ENCODE measurements at places on chromosomes 7 and 10.

GRCh38 chr7:100483090-100483721 lies 521 bp upstream of the NYAP1 start:
- H3K36me3 ChIP-seq = no peaks in the 10 kb centered on the region
- no peaks in the 10 kb centered on the region for H3K27me3 ChIP-seq
- peak; percentile 88 for DNase-seq
- H3K4me3 ChIP-seq = peak overlapping the region; percentile 92
- H3K4me1 ChIP-seq = peaks cover 21% of the 10 kb centered on the region

GRCh38 chr10:36577126-36577525 lies 548.3 kb upstream of the ANKRD30A start:
- no peaks in the 10 kb centered on the region for H3K27me3 ChIP-seq
- no peak overlapping the region for H3K4me3 ChIP-seq
- no peak for DNase-seq
- no peaks in the 10 kb centered on the region for H3K36me3 ChIP-seq

GRCh38 chr7:107907-108306 lies 84.5 kb upstream of the FAM20C start:
- DNase-seq = no peak
- H3K27ac ChIP-seq = no peak overlapping the region
- H3K36me3 ChIP-seq = no peaks in the 10 kb centered on the region
- H3K27me3 ChIP-seq = peaks cover 21% of the 10 kb centered on the region
- no peaks in the 10 kb centered on the region for H3K4me1 ChIP-seq

DNA sequence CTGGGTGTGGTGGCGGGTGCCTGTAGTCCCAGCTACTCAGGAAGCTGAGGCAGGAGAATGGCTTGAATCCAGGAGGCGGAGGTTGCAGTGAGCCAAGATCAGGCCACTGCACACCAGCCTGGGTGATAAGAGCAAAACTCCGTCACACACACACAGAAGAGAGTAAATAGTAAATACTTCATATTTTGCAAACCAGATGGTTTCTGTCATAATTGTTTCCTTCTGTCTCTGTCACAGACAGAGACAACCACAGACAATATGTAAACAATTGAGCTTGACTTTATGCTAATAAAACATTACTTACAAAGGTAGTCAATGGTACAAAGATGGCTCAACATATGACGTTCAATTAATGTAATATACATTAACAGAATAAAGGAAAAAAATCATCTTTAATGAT lies 83.7 kb downstream of the JMJD1C start:
- no peaks in the 10 kb centered on the region for H3K4me1 ChIP-seq
- H3K27ac ChIP-seq = no peak overlapping the region
- H3K36me3 ChIP-seq = peaks cover 15% of the 10 kb centered on the region
- no peaks in the 10 kb centered on the region for H3K27me3 ChIP-seq
- no peak for DNase-seq
- no peak overlapping the region for H3K4me3 ChIP-seq

GRCh38 chr10:19638182-19638895 lies 177.9 kb upstream of the PLXDC2 start:
- H3K27me3 ChIP-seq = no peaks in the 10 kb centered on the region
- no peak for DNase-seq
- H3K27ac ChIP-seq = peak overlapping the region; percentile 4
- H3K4me1 ChIP-seq = peaks cover 6% of the 10 kb centered on the region
- H3K36me3 ChIP-seq = no peaks in the 10 kb centered on the region
- H3K4me3 ChIP-seq = no peak overlapping the region

- H3K4me1 ChIP-seq = peaks cover 9% of the 10 kb centered on the region
- no peak for DNase-seq
- H3K4me3 ChIP-seq = no peak overlapping the region
- peaks cover 13% of the 10 kb centered on the region for H3K36me3 ChIP-seq
- no peak overlapping the region for H3K27ac ChIP-seq
These were observed 69.6 kb downstream of the SHOC2 start for GRCh38 chr10:110989016-110989415.

GRCh38 chr7:105589356-105590077 lies 8.2 kb upstream of the EFCAB10 start:
- DNase-seq = no peak
- H3K36me3 ChIP-seq = no peaks in the 10 kb centered on the region
- no peak overlapping the region for H3K27ac ChIP-seq
- peaks cover 13% of the 10 kb centered on the region for H3K4me1 ChIP-seq
- no peak overlapping the region for H3K4me3 ChIP-seq

- peaks cover 32% of the 10 kb centered on the region for H3K4me1 ChIP-seq
- no peak for DNase-seq
- peaks cover 4% of the 10 kb centered on the region for H3K36me3 ChIP-seq
- H3K27ac ChIP-seq = peak overlapping the region; percentile 97
These were observed 18.0 kb downstream of the MXI1 start for GRCh38 chr10:110225441-110225755.

GRCh38 chr7:127598318-127598717 lies 4.8 kb downstream of the FSCN3 start:
- DNase-seq = no peak
- H3K27me3 ChIP-seq = peaks cover 20% of the 10 kb centered on the region
- H3K4me3 ChIP-seq = no peak overlapping the region

DNA sequence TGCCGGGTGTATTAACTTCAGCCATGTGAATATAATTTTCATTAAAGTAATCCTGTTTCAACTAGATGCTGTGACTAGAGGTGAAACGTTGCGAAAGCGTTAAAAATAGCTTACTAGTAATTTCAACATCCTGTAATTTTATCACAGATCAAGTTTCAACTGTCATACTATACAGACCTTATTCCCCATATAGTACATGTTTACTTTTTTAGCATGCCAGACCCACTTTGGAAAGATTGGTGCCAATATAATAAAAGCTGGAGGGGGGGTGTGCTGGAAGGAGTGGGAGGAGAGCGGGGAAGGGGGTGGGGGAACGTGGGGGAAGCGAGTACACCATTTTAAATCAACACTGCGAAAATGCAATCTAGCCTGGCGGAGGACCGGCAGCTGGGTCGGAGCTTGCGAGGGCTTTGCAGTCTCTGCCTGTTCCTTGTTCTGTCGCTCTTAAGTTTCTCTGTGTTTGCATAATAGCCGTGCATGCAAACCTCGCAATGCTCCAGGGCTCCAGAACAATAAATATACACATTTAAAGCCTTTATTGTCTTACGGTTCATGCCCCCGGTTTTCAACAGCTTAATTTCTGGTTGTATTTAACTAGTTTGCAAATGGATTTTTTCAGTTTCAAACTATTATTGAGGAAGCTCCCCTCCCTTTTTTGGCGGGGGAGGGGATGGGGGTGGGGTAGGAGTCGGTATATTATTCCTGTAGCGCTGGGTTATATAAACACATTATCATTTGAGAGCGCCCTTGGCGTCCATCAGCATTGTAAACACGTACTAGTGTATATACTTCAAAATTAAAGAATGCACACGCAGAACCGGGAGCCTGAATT lies 1.3 kb upstream of the ARID5B start:
- H3K4me1 ChIP-seq = peaks cover 47% of the 10 kb centered on the region
- peak overlapping the region; percentile 99 for H3K27ac ChIP-seq
- no peaks in the 10 kb centered on the region for H3K27me3 ChIP-seq
- H3K36me3 ChIP-seq = peaks cover 3% of the 10 kb centered on the region
- DNase-seq = no peak

DNA sequence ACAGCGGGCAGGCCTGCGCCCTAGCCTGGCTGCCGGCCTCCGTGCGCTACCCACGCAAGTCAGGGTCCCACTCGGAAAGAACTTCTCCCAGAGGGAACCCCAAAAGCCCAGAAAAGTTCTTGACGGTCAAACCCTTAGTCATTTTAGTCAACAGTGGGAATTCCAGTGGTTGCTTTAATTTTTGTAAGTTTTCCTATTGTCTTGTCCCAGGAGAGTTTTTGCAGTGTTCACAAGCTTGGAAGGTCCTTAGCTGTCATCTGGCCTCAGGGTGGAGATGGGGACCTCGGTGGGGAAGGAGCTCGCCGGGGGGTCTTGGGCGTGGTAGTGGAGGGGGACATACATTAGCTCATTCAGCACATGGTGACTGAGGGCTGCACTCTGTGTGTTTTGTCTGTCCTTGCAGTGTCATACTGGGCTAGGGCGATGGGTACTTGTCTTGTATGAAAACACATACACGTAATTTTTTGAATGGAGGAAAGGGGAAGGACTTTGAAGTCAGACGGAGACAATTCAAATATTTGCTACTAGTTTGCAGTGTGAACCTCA lies 736 bp downstream of the MINDY4 start:
- DNase-seq = no peak
- H3K27me3 ChIP-seq = no peaks in the 10 kb centered on the region
- no peaks in the 10 kb centered on the region for H3K36me3 ChIP-seq
- H3K4me1 ChIP-seq = peaks cover 5% of the 10 kb centered on the region

GRCh38 chr7:14340393-14341074 lies 351.1 kb upstream of the ETV1 start:
- peaks cover 11% of the 10 kb centered on the region for H3K4me1 ChIP-seq
- no peak overlapping the region for H3K27ac ChIP-seq
- H3K4me3 ChIP-seq = no peak overlapping the region
- no peak for DNase-seq

DNA sequence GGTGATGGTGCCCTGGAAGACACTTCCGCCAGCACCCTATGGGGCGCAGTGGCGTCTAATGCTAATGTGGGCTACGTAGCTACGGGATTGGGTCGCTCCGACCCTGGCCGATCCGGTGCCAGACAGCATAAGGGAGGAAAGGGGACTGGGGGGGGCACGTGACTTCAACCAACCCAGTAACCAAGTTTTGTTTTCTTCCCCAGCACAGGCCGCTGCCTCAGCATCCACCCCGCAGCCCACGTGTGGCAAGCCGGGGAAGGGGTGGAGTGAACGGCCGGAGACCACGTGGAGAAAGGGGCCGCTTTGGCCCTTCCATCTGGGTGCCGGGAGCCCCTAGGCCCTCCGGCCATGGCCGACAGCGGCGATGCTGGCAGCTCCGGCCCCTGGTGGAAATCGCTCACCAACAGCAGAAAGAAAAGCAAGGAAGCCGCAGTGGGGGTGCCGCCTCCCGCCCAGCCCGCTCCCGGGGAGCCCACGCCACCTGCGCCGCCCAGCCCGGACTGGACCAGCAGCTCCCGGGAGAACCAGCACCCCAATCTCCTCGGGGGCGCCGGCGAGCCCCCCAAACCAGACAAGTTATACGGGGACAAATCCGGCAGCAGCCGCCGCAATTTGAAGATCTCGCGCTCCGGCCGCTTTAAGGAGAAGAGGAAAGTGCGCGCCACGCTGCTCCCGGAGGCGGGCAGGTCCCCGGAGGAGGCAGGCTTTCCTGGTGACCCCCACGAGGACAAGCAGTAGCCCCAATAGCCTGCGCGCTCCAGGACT lies 2.5 kb downstream of the PRR15 start:
- H3K36me3 ChIP-seq = peaks cover 3% of the 10 kb centered on the region
- DNase-seq = no peak
- peak overlapping the region; percentile 99 for H3K4me3 ChIP-seq

- no peaks in the 10 kb centered on the region for H3K36me3 ChIP-seq
- no peak for DNase-seq
- H3K27ac ChIP-seq = no peak overlapping the region
- H3K4me3 ChIP-seq = no peak overlapping the region
- peaks cover 53% of the 10 kb centered on the region for H3K4me1 ChIP-seq
These were observed 204.0 kb upstream of the AOAH start for GRCh38 chr7:36928311-36928710.

DNA sequence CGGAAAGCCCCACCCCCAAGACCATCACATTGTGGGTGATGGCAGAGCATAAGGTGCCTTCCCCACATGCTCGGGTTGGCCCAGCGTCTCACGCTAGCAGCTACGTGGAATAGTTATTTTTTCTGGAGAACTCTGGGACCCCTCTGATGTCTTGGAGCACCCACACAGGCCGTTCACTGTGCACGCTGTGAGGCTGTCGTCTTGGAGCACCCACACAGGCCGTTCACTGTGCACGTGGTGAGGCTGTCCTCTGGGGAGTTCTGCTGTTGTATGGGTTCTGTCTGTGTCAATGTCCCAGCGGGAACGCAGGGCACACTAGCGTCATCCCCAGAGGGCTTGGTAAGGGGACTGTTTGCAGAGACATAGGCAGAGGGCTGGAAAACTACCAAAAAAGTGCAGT lies 38.8 kb upstream of the FAM20C start:
- no peak overlapping the region for H3K4me3 ChIP-seq
- H3K36me3 ChIP-seq = no peaks in the 10 kb centered on the region
- peaks cover 14% of the 10 kb centered on the region for H3K4me1 ChIP-seq
- DNase-seq = no peak

- peaks cover 3% of the 10 kb centered on the region for H3K27me3 ChIP-seq
- no peaks in the 10 kb centered on the region for H3K36me3 ChIP-seq
- H3K4me3 ChIP-seq = no peak overlapping the region
- H3K4me1 ChIP-seq = peaks cover 5% of the 10 kb centered on the region
- H3K27ac ChIP-seq = no peak overlapping the region
These were observed 33.6 kb downstream of the CFAP46 start for GRCh38 chr10:132908621-132909295.

- peaks cover 12% of the 10 kb centered on the region for H3K4me1 ChIP-seq
- no peaks in the 10 kb centered on the region for H3K27me3 ChIP-seq
- no peak for DNase-seq
- no peaks in the 10 kb centered on the region for H3K36me3 ChIP-seq
- H3K27ac ChIP-seq = no peak overlapping the region
These were observed 24.6 kb upstream of the WNT16 start for GRCh38 chr7:121304102-121304658.

DNA sequence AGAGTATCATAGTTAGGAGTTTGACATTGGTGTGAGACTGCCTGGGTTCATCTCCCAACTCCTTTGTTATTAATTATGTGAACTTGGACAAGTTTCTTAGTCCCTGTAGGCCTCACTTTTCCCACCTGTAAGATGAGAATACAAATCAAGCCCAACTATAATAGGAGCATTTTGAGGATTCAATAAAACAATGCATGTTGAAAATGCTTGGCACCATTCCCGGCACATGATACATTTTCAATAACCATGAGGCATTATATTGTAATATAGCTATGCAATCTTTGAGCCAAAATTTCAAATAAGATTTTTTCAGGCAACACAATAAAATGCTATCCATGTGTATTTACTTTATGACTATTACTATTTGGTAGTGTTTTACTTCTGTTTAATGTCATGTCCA lies 229.0 kb upstream of the SP4 start:
- H3K4me1 ChIP-seq = no peaks in the 10 kb centered on the region
- no peaks in the 10 kb centered on the region for H3K36me3 ChIP-seq
- peaks cover 16% of the 10 kb centered on the region for H3K27me3 ChIP-seq
- H3K27ac ChIP-seq = no peak overlapping the region
- no peak for DNase-seq

- no peaks in the 10 kb centered on the region for H3K27me3 ChIP-seq
- H3K27ac ChIP-seq = no peak overlapping the region
- H3K4me3 ChIP-seq = no peak overlapping the region
- DNase-seq = no peak
- no peaks in the 10 kb centered on the region for H3K36me3 ChIP-seq
These were observed 291.2 kb downstream of the KIF20B start for GRCh38 chr10:89992575-89992974.

DNA sequence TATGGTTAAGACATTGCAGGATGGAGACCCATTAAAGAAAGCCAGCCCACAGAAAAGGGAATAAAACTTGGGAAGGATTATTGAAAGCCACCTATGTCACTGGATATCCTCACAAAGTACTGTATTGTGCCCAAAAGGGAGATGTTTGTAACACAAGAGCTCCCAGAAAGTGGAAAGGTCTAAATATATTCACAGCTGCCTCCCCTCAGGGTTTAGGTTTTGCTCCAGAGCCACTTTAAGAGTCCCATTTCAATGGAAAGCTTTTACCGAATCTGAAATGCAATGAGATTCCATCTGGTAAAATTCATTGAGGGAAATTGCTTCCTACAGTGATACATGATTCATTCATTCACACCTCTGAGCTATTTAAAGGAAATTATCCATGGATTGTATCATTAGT lies 176.4 kb downstream of the XPNPEP1 start:
- no peaks in the 10 kb centered on the region for H3K36me3 ChIP-seq
- no peak overlapping the region for H3K4me3 ChIP-seq
- DNase-seq = no peak
- no peak overlapping the region for H3K27ac ChIP-seq
- H3K4me1 ChIP-seq = peaks cover 13% of the 10 kb centered on the region

- peak overlapping the region; percentile 70 for H3K4me3 ChIP-seq
- peaks cover 17% of the 10 kb centered on the region for H3K4me1 ChIP-seq
- no peaks in the 10 kb centered on the region for H3K27me3 ChIP-seq
- peaks cover 8% of the 10 kb centered on the region for H3K36me3 ChIP-seq
- peak overlapping the region; percentile 50 for H3K27ac ChIP-seq
These were observed 55.1 kb downstream of the KCTD7 start for GRCh38 chr7:66683770-66684123.
